Daoy (cell line): ENCODE measurements at places on chromosomes 2 and 18. TPM values are rescaled to one million over a fixed set of nuclear protein-coding genes. Genes with fewer than 3 reads are reported as not detected.

PAIP2B gene
- total RNA-seq = 2.5 and 3.1 TPM in 2 replicates

PLGLB1 gene
- 0.29 and 1.3 TPM in 2 replicates for total RNA-seq

TCF23 gene
- total RNA-seq = not detected in 2 replicates

TMEM198 gene
- 2.4 and 2.5 TPM in 2 replicates for total RNA-seq

CCDC150 gene
- 12.0 and 12.1 TPM in 2 replicates for total RNA-seq

UGT1A8 gene
- total RNA-seq = 15.1 and 15.4 TPM in 2 replicates

BAZ2B gene
- 21.5 and 36.1 TPM in 2 replicates for total RNA-seq

PLGLB2 gene
- 0.11 and 0.74 TPM in 2 replicates for total RNA-seq

FAM124B gene
- 0.11 and 0.65 TPM in 2 replicates for total RNA-seq

GPR55 gene
- total RNA-seq = not detected in 2 replicates

MAPRE2 gene
- 12.7 and 14.6 TPM in 2 replicates for total RNA-seq

SAG gene
- total RNA-seq = not detected in 2 replicates

CYTIP gene
- total RNA-seq = 3.1 and 5.9 TPM in 2 replicates

GCG gene
- total RNA-seq = not detected in 2 replicates

TCF7L1 gene
- 0.11 and 0.27 TPM in 2 replicates for total RNA-seq

REG3A gene
- not detected in 2 replicates for total RNA-seq

GAL3ST2 gene
- not detected in 2 replicates for total RNA-seq

FAHD2B gene
- 8.5 and 11.8 TPM in 2 replicates for total RNA-seq

RAB27B gene
- 0.77 and 1.1 TPM in 2 replicates for total RNA-seq

IFIH1 gene
- total RNA-seq = 10.6 and 12.1 TPM in 2 replicates

REG3G gene
- total RNA-seq = not detected in 2 replicates

CYBRD1 gene
- 10.2 and 12.3 TPM in 2 replicates for total RNA-seq

CGREF1 gene
- total RNA-seq = 3.4 and 8.6 TPM in 2 replicates
